ENCODE measurements at places on chromosomes 7 and 10.

DNA sequence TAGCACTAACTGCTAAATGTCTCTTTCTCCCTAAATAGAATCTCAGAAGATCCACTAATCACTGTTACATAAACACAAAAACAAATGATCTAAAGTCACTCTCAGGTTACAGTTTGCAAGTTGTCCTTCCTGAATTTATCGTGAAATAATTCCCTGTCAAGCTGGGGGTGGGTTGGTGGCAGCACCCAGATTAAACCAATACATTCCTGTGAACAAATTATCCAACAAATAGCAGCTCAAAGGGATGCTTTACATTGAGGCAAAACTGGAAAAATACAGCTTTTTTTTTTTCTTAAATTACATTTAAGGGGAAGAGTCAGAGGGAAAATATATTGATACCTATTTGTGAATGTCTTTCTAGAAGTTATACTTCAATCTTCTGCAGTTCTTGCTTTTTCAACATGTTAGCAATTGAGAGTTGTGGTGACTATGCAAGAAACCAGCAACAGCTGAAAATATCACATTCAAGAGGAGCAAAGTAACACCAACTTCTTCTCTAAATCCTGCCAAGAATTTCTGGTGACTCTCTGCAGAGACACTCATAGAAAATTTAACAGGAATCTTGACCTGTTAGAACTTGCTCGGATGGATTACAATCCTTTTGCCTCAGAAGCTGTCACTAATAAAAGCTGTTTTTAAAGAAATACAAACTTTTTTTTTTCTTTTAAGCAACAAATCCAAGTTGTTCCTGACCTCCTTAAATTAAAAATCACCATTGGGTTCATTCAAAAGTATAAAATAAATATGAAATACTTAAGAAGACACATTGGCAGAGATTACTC lies 18.9 kb downstream of the LMOD2 start:
- DNase-seq, result no peak

DNA sequence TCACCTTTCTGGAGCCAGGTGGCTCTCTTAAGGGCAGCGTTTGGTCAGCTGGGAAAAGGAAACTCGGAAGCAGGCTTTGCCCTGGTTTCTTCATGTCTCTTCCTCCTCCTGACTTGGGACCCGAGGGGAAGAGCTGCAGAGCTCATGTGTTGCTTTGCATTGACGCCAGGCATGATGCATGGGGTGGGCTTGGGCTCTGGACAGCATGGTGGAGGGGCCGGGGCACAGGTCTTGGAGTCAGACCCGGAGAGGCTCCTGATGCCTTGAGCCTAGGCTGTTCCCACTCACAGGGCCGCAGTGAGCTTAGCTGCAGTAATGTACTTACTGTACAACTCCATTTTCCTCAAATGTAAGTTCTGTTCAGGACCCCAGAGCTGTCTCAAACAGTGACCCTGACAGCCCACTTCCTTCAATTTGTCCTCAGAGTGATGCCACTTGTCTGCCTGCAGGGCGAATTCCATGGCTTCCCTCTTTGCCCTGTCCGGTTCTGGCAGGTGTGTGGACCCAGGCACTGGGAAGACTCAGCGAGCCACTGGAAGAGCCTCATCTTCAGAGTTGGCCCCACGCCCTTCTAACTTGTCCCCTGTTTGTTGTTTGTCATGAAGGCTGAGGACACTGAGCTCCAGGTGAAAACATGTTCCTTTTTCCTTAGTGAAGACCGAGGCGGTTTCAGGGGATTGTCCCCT lies 50.2 kb downstream of the ZNF467 start:
- no peak for DNase-seq

- DNase-seq, result no peak
These were observed 13.4 kb downstream of the USP54 start for GRCh38 chr10:73577788-73578187.

DNA sequence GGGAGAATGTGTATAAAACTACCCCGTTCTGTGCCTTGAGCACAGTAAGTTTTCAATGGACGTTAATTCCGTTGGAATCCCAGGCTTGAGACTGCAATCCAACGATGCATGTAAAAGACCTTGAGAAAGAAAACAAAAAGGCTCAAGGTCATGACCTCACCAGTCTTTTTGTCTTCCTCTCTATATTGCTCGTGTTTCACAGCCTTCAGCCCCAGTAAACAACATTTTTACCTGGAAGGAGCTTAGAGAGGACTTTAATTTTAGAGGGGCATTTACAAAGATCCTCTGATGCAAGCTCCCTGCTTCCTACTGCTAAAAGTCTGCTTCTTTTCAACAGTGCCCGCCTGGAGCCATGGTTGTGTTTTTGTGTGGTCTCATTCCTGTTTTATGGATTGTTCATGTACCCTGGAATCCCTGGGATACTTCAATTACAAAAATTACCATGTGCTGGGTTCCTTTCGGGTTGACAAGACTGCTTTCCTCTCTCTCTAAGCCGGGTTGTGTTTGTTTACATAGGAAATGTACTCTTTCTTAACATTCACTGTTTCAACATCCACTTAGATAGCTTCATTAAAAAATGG lies 320.1 kb upstream of the NFE2L3 start:
- DNase-seq, result no peak

- no peak for DNase-seq
These were observed 69.5 kb upstream of the GDF10 start for GRCh38 chr10:47230482-47230881.

DNA sequence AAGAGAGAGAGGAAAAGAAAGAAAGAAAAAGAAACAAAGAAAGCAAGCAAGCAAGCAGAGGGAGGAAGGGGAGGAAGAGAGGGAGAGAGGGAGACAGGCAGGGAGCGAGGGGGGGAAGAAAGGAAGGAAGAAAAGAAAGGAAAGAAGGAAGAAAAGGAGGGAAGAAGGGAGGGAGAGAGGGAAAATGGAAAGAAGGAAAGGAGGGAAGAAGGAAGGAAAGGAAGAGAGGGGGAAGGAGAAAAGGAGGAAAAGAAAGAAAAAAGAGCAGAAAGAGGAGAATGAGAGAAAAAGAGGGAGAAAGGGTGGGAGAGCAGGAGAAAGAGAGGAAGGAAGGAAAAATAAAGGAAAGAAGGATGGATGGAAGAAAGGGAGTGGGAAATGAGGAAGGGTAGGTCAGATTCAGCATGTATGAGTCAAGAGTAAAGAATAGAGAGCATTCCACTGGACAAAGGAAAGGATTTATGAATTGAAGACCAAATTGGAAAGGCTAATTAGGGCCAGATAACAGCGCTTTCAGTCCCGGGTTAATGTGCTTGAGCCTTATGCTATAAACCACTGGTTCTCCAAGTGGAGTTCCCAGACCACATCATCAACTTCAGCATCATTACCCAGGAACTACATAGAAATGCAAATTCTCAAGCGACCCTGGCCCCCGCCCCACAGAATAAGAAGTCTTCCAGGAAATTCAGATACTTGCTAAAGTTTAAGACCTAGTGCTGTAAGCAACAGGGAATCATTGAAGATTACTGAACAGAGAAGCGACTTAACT lies 85.1 kb downstream of the C10orf90 start:
- DNase-seq, result no peak

DNA sequence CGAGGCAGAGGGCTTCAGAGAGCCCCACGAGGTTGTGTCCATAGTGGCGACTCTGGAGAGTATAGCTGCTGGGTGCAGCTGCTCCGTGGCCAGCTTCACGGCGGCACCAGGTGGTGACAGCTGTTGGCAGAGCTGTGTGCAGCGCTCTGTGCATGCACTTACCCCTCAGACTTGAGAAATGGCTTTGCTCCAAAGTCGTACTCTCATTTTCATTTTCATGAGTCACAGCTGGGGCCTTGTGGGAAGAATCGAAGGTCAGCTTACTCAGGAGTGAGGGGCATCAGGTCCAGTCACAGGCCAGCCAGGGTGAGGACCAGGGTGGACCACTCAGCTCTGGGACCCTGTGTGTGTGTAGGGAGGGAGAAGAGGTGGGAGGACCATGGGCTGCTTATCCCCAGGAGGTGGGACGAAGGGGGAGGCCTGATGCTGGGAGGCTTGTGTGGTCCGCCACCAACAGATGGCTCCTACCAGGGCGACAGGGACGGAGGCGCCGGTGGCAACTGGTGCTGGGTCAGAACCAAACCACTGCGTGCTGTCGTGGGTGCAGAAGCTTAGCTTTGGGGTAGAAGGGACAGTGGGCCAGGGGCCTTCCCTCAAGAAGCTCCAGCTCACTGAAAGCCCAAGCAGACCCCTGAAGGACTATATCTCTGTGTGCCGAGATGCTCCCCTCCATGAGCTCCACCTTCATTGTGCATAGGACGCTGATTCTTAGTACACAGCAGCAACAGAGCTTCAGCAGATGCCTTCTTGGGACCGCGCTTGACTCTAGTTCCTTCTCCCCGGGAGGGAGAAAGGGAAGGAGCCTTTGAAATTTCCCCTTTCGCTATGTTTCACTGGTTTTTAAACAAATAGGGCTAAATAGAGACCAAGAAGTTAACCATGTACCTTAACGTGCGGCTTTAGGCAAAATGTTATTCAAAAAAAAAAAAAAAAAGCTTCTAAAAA lies 225.0 kb downstream of the CELF2 start:
- no peak for DNase-seq

DNA sequence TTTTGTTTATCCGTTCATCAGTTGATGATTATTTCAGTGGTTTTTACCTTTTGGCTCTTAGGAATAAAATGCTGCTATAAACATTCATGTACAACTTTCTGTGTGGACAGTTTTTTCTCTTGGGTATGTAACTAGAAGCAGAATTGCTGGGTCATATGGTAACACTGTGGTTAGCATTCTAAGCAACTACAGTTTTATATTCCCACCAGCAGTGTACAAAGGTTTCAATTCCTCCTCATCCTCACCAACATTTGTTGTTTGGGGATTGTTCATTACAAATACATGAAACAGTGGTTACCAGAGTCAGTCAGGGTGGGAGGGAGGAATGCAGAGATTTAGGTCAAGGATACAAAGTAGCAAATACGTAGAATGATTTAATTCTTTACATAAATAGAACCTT lies 97.0 kb downstream of the NPSR1 start:
- no peak for DNase-seq

DNA sequence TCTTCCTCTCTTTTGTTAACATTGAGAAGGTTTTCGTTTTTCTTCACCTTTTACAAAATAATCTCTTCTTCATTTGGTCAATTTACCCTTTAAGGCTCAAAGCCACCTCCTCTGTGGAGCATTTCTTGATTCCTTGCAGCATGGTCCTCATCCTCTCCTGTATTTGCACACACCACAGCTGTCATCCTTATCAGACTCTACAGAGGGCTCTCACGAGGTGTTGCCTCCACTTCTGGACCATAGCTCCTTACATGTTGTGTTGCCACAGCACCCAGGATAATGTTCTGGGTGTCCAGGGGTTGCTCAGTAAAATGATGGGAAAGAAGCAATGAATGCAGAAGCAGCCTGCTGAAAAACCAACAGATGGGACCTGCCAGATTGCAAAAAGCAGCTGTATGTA lies 192.8 kb downstream of the SH2D4B start:
- no peak for DNase-seq

- DNase-seq, result no peak
These were observed 16.6 kb downstream of the PIP4K2A start for GRCh38 chr10:22697800-22698199.

DNA sequence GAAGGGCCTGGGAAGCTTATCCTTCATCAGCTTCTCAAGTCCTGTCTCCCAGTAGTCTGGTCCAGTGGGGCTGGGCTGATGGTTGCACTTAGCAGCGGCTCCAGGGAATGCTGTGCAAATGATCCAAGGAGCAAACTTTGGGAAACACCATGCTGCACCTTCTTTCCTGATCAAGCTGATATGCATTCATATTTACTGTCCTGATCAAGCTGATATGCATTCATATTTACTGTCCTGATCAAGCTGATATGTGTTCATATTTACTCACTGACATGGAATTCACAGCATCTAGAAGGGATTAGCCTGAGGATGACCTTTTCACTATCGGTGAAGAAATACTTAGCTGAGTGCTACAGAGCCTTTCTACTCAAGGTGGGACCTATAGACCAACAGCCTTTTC lies 330.7 kb downstream of the BMPER start:
- DNase-seq, result no peak

GRCh38 chr10:120948889-120949608 lies 97.9 kb downstream of the WDR11 start:
- DNase-seq, result peak; percentile 90

DNA sequence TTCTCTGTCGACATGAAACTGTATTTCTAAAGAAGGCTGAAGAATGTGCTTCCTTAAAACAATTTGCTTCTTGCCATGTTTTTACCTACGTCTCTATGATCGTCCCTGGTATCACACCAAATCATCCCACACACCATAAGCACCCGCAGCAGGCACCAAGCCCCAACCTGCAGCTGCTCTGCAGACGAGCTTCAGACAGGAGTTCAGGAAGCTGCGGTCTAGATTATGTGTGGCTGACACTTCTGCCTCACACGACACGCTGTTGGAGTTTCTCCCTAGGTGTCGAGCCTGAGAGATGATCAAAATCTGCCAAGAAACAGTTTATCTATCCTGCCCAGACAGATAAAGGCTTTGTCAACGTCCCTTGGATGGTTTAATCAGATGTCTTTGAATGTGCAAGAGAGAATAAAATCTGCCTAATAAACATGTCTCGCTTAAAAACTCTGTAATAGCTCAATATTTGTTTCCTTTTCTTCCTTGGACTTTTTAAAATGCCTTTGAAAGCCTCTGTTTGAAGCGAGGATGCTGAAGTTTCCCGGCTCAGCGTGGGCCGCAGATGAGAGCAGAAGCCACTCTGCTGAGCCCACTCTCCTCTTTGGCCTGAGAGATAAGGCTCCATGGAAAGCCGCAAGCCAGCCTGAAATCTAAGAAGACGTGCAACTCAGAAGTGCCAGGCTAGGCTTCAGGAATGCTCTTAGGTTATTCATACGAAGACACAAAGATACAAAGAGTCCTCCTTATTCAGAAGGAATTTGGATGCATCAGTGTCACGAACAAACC lies 158.3 kb upstream of the PFKP start:
- no peak for DNase-seq

DNA sequence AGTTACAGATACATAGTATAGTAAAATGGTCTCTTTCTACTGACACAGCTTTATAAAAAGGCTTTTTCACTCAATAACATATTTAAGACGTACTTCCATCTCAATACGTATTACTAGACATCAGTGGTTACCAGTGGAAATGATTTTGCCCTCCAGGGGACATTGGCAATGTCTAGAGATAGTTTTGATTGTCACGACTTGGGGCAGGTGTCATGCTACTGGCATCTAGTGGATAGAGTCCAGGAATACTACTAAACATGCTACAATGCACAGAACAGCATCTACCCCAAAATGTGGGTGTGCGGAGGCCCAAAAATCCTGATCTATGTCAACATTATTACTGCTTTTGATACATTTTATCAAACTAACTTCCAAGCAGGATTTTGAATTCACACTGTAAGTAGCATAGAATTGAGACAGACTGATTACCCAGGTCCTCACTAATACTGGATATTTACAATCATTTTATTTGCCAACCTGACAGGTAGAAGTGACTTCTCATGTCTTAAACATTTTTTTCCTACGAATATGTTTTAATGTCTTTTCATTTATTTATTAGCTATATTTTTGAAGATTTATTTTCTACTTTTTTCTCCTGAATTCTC lies 53.8 kb downstream of the HGF start:
- no peak for DNase-seq

DNA sequence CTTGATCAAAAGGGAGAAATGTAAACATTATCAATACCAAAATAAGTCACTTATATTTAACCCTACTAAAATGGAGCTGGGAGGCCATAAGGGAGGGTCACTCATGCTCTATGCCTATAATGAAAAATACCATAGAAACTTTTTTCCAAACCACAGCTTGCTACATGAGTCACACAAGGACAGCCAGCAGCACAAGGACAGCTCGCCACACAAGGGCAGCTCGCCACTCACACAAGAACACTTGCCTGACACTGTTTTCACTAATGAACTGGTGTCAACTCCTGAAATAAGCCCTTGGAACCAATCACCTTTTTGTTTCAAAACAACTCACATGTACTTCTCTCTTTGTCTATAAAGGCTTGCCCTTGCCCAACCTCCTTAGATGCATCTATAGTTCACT lies 43.3 kb downstream of the FRMPD2 start:
- DNase-seq, result no peak
